ENCODE measurements at places on chromosomes 12 and 14.

DNA sequence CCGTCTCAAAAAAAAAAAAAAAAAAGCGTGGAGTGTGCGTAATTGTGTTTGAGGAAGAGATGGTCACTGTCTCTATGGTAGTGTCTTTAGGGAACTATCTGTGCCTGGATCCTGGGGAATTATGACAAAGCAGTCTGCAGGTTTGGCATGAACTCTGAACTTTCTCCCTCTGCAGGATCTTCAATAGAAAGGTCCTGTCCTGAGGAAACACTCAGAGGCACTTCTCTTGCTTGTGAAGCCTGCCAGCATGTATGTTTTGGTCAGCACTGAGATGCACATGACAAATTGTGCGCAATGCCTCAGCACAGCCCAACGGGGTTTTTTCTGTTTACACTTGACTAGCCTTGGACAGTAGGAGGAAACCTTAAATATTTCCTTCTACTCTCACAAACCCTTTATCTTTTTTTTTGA, 46.6 kb downstream of the ATF7 start:
- no peak for DNase-seq

DNA sequence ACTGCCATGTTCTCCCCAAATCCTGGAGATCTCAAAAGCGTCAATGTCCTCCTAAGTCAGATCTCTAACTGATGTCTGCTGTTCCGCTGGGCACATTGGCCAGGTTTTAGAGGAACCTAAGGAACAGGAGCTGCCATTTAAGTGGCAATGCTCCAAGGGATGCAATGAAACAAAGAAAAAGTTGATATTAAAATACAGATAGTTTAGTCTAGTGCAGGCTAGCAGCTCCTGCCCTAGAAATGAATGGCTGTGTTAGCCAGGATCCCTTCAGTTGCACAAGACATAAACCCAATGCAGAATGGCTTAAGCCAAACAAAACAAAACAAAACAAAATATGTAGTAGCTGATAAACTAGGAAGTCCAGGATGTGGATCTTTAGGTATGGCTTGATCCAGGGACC, 144.1 kb downstream of the HMGA2 start:
- no peak for DNase-seq

DNA sequence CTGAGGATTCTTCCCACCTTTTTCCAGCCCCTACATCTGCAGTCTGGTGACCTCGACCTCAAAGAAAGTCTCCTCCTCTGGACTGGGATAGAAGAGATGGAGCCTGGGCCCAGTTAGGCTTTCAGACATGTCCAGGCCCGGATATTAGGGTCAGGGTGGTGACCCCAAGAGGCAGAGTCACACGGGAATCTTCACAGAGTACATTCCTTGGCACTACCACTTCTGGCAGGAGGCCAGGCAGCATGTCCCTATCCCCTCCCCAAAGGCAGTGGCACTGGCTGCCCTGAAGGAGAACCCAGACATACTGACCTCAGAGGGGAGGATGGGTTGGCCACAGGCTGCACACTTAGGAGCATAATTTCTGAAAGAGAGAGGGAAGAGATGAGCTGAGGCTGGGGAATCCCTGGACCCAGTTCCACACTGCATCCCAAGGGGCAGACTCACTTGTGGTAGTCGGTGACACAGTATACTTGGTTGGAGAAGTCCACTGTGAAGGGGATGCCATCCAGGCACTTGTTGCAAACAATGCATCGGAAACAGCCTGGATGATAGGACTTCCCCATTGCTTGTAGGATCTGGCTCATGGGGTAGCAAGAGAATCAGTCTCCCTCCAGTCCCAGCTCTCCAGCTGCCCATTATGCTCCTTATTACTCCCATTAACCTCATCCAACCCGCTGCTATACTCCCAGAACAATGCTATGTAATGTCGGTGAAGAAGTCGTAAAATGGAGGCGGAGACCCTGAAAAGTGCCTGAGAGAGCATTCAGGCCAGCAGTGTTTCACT, 7.6 kb downstream of the AJUBA start:
- no peak for DNase-seq

DNA sequence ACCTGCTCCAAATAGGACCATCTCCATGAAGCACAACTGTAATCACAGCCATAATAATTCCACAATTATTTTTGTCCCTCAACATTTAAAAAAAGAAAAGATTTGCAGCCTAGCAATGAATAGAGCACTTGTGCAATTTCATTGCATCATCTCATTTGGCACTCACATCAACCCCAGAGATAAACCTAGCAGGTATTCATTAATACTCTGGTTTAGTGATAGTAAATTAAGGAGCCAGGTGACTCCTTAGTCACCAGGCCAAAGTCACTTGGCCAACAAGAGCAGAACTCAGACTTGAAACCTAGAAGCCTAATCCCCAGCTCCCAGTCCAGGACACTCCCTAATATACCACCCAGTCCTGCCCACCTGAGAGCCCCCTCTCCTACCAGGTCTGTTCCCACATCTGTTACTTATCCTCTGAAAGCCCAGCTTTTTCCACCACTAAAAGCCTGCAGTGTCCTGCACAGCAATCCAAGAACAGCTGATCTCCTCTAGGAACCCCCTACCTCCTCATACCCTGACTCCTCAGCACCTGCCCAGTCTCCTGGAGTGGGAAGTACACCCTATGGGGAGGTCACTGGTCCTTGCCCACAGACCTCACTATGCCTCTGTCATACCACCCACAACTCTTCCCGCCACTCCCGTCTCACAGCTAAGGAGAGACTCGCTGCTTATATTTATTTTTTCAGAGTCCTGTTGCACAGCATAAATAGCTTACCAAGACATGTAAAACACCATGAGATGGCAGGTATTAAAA, 22.1 kb downstream of the OR10P1 start:
- DNase-seq: peak; percentile 14

DNA sequence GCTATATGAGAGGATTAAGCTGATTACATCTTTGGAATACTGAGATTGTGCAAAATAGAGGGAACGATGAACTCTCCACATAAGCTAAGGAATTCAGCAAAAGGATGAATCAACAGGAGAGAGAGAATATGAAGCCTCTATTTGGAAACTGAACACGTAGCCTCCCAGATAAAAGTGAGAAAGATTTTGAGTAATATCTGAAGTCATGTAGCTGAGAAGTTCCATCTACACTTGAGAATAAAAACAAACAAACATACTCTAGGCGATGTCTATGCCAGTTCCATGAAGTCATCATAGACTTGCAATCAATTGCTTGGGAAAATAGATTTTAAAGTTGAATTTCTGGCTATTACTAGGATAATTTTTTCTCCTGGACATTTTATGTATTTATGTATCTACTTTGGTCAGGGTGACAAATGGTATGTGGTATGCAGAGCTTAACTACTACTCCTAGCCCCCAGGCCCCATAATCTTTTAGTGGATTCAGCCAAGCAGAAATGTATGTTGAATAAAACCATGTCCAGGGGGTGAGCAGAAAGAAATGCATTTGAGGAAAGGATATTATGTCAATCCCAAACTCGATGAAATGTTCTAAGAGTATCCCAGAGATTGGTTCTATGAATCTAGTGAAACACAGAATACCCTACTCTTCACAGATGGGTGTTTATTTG, 627.4 kb downstream of the DIO2 start:
- no peak for DNase-seq

DNA sequence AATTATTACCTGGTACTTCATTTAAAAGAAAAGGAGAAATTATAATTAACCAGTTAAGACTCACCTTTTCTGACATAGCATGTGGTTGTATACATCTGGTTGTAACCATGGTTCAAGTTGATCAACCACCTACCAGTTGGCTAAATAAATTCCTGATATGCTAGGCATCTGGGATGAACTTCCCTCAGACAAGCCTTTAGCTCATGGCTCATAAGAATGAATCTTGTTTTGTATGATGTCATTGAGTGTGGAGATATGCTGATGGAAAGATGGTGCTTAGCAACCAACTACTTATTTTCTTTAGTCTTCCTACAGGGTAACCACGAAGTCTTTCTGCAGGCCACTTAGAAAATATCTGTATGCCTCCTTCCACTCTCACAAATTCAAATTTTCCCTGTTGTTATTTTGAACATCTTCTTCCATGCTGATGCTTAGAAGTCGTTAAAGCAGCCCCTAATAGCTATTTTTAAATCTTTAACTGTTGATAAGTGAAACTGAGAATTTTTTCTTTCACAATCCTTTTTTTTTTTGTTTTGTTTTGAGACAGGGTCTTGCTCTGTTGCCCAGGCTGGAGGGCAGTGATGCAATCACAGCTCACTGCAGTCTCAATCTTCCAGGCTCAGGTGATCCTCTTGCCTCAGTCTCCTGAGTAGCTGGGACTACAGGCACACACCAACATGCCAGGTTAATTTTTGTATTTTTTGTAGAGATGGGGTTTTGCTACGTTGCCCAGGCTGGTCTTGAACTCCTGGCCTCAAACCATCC, 51.9 kb upstream of the PTHLH start:
- DNase-seq: no peak

DNA sequence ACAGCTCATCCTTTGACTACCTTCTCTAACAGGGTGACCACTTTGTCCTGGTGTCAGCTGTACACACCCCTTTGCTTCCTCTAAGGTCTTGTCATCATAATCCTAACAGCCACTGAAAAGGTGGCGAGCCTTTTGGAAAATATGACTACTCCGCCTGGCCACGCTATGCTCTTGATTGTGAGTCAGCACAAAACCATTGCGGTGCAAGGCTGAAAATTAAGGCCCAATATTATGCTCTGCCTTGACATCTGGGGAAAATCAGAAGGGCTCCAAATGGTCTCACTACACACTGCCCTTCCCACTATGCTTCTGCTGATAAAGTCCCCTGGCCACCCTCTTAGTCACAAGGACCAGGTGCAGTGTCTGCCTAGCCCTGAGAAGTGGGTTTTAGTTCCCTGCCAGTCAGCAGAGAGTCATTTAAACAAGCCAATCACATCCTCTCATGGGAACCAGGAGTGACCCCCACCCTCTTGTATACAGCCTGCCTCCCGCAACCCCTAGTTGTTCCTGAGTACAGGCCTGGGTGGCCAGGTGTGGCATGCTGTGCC, 34.3 kb downstream of the FGD6 start:
- no peak for DNase-seq

- no peak for DNase-seq
These were observed 615.9 kb upstream of the MIS18BP1 start for GRCh38 chr14:45868863-45869262.

- no peak for DNase-seq
These were observed 14.2 kb downstream of the TRPV4 start for GRCh38 chr12:109818905-109819500.

DNA sequence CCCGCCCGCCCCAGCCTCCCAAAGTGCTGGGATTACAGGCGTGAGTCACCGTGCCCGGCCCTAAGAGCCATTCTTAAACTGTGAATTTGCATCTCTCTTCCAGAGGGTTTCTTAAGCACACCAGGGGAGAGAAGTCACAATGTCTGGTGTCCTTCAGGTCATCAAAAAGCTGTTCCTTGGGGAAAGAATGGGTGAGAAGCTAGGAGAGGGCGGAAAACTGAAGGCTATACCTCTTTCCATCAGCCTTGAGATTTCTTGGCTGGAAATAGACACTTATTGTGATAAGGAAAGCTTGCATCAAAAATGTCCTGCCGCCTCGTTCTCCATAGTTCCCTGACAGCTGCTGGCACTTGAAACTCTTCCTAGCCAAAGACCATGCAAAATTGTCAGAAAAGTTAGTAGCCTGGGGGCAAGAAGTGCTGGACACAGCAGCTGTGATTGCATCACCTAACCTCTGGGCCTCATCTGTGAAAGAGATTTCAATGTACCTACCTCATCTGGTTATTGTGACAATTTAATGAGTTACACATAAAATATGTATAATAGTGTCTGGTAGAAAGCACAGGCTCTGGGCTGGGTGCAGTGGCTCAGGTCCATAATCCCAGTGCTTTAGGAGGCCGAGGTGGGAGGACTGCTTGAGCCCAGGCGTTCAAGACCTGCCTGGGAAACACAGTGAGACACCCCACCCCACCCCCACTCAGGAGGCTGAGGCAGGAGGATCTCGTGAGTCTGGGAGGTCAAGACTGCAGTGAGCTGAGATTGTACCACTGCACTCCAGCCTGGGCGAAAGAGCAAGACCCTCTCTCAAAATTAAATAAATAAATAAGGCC, 9.7 kb upstream of the UBC start:
- DNase-seq: no peak

GRCh38 chr12:43155376-43155775, 396.6 kb downstream of the ADAMTS20 start:
- DNase-seq: no peak

GRCh38 chr12:26252946-26253345, 57.6 kb downstream of the SSPN start:
- no peak for DNase-seq

DNA sequence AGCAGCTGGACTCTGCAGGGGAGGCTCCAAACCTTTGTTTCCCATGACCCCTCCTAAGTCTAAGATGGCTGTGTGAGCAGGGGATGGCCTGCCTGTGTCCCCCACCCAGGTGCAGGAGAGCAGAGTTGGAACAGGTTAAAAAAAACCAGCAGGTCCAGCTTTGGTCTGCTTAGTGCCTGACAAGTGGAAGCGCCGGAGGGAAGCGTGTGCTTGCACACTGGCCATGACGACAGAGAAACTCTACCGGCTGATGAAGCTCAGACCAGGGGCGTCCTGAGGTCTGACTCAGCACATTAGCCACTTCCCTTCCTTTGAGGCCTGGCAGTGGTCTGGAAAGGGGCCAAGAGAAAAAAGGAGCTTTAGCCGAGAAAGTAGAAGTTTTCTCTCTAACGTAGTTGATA, 280.1 kb downstream of the VRK1 start:
- DNase-seq: peak; percentile 37

- DNase-seq: no peak
These were observed 158.2 kb upstream of the RGS6 start for GRCh38 chr14:71773898-71774481.

DNA sequence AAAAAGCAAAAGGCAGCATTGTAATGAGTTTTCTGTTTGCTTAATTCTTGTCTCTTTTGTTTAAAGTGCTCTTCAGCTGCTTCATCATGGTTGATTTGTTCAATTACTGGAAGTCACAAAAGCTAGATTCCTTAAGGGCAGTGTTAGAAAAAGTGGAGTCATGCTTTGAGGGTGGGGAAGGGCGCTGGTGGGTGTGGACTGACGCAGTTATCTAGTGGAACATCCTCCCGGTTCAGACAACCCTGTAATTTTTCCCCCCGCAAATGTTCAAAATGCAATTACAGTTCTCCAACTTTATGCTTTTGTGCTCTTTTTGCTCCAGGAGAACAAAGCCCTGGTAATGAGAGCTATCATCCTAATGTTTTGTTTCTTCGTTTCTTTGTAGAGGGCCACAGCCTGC, 2.1 kb downstream of the AKAP6 start:
- no peak for DNase-seq

DNA sequence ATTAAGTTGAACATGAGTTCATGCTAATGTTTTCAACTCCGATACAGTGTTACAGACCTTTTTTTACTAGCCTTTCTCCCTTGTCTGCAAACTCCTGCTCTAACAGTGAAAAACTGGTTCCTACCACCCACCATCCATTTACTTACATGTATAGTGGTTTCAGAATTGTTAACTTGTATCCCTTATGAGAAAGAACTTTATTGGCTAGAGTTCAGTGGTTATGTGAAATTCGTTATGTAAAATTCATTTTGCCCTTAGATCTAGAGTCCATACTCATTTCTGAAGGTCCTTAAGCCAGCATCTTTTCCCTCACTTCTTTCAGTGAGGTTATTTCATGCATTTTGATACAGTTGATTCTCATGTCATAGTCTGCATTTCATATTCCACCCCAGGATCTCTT, 51.0 kb downstream of the PRKCH start:
- no peak for DNase-seq

- DNase-seq: no peak
These were observed 10.2 kb downstream of the PPP1R13B start for GRCh38 chr14:103836976-103837725.
